Activated T-cell treated with anti-CD3 and anti-CD28 coated beads for 1 hour (primary cell): ENCODE measurements at places on chromosomes 2 and 18.

DNA sequence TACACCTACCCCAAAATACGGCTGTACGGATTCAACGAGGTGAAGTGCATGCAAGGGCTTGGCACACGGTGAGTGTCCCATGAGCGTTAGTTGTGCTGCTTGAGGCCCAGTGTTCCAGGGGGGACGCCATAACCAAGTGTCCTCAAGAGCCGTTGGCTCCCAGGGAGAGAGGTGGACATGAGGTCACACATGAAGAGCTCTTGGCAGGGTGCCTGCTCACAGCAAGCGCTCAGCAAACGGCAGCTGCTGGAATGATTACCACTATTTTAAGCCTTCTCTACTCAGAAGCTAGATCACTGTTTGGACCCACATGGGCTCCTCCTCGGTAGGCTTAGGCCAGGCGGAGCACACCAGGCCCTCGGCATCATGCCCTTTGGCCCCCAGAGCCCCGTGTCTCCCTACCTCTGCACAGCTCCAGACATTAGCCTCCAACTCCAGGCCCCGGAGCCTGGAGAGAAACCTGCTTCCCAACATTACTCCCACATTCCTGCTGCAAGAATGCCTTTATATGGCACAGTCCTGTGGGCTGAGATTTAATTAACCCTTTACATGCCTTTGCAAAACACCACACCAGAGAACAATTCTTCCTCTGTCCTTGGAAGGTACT lies 68.4 kb upstream of the PPP1CB start:
- DNase-seq: no peak

- DNase-seq: no peak
Observed at GRCh38 chr2:12436935-12437561, 279.7 kb upstream of the TRIB2 start.

GRCh38 chr18:9273221-9273620 lies 61.4 kb upstream of the TWSG1 start:
- no peak for DNase-seq

DNA sequence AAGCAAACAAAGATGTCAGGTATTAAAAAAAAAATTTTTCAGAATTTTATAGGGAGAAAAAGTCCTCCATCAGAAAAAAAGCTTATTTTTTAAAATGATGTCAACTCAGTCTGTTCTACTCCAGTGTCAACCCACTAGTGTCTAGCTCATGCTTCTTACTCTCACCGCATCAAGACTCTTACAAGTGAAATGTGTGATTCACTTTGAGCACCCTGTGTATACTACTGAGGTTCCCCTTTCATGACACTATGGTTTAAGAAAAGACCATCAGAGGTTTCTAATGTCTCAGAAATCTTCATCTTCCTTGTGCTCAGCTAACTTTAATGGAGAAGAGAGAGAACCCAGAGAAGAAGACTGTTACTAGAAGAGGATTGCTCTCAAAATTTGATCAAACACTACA lies 43.4 kb downstream of the FEZ2 start:
- no peak for DNase-seq

- DNase-seq: peak; percentile 6
Observed at GRCh38 chr2:119517433-119517832, 6.8 kb downstream of the SCTR start.

DNA sequence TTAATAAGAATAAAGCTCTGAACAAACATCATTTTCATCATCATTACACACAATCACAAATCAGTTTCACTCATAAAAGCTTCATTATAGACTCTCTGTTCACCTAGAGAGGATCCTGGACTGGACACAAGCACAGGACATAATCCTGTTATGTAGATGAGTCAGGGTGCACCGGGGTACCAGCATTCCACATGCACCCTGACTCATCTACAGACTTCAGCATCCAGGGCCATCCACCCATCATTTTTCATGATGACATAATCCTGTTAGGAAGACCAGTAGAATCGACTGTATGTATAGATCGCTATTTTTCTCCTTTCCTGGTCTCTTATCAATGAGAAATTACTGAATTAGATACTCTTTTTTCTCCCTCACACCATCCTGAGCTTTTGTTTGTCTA lies 73.7 kb upstream of the PIK3C3 start:
- DNase-seq: no peak

- no peak for DNase-seq
Observed at GRCh38 chr2:236602678-236603077, 33.1 kb downstream of the ACKR3 start.

DNA sequence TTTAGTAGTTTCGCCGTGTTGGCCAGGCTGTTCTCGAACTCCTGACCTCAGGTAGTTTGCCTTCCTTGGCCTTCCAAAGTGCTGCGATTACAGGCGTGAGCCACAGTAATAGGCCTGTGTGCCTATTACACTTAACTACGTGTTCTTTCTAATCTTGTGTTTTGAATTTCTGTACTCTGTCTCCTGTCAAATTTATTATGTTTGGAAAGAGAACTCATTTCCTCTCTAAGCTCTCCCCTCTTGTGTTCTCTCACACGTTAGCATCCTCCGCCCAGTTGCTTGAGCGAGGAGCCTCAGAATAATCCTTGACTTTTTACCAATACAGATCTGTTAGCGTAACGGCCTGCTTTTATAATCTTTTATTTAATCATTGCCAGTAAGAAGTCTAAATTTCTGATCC lies 3.7 kb downstream of the ATG16L1 start:
- no peak for DNase-seq

DNA sequence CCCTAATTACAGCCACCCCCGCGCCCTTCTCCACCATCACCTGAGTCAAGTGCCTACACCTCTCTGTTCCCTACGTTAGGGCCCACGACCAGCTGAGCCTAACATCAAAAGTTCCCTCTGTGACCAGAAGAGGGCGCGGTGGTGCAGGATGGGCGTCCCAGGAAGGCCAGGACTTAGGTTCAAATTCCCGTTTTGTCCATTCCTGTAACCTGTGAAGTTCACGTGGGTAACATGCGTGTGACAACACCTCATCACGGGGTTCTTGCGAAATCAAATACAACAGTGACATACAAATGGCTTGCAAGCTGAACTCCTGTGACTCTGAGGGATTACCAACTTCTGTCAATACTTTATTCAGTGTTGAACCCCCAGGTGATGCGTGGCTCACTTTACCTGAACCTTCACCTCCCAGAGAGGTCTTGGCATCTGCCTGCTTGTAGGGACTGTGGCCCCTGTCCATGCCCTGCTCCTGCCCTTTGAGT lies 207.9 kb downstream of the ARL4C start:
- DNase-seq: peak; percentile 68

- DNase-seq: no peak
Observed at GRCh38 chr2:32425719-32426141, 68.9 kb downstream of the BIRC6 start.

DNA sequence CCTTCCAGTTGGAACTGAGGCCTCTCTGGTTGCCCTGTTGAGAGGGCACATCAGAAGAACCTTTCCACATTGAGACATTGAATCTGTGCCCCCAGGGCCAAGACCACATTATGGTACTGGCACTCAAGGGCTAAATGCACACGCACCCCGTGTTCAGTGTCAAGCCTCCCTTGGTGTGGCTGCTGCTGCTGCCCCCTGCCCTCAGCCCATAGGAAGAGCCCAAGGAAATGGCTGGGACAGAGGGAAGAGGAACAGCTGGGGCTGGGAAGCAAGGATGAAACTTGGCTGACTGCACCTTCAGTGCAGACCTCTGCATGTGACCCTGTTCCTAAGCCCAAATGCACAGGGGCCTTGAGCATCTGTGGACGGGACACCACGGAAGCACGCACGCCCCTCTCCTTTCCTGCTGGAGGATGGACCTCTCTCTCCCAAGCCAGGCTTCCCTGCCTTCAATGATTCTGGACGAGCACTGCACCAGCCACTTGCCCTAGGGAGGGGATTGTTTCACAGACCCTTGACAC lies 40.2 kb downstream of the NIFK start:
- DNase-seq: no peak

- no peak for DNase-seq
Observed at GRCh38 chr18:69882965-69883668, 64.6 kb downstream of the CD226 start.

- no peak for DNase-seq
Observed at GRCh38 chr2:165079432-165079831, 124.1 kb upstream of the SLC38A11 start.

DNA sequence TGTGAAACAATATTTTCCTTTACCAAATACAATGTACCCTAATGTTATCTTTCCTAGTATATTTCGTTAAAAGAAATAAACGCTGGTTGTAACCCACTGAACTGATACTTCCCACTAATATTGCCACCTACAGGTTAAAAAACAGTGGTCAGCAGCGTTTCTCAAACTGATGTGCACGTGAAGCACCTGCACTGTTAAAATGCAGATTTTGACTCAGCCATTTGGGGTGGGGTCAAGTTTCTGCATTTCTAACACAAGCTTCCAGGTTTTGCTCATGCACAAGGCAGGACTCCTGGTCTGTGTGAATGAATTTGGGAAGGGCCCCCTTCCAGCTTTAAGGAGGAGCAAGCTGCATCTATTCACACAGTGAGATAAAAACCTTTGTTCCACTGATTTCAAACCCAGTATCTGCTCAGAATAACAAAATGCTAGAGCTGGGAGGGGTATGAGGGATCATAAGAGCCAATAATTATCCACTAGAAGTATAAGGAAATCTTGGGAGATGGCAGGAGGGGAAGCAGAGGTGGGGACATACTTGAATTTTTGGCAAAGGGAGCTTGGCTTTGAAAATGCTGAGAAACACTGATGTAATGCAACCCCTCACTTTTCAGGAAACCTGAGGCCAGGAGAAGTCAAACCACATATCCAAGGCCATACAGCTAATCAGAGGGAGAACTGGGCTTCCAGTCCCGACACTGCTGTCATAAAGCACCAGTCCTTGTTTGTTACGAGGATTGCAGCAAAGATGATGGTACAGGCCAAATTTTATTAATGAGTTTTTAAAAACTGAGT lies 116.2 kb downstream of the RBMS1 start:
- no peak for DNase-seq

DNA sequence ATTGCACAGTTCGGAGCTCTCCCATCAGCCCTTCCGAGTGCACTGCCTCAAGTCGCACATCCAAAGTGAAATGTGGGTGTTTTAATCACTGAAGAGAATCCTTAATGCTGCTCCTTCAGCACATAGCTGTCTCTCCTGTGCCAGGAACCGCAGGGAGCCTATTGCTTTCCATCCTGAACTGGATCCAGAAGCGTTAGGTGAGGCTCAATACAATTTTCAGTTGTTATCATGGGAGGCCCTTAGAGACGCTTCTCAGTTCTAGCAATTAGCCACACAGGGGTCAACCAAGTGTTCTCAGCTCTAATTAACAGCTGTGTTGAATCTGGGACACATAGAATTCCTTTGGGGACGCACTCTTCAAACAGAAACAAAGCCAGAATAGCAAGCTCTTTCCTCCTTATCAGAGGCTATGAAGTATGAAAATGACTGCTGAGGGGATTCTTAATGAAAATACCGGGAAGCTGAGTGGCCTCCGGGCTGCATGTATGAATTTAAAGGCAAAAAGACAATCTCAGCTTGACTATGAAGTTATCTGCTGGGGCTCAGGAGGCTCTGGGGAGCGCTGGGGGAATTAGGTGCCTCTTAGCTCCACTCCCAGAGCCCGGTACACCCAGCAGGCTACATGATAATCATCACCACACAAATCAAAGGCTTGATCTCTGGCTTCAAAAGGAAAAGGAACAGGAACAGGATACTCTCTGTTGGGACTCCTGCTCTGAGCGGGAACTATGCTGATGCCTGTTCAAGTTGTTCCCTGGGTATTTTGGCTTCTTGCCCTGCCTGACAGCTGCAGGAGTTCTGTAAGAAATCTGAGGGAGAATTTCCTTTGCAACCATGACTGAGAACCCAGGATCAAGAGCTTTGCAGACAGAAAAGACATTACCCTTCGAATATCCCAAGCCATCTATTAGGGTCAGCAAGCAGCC lies 55.4 kb upstream of the NCOA1 start:
- DNase-seq: no peak

- no peak for DNase-seq
Observed at GRCh38 chr18:13378150-13378549, 159.6 kb downstream of the LDLRAD4 start.

DNA sequence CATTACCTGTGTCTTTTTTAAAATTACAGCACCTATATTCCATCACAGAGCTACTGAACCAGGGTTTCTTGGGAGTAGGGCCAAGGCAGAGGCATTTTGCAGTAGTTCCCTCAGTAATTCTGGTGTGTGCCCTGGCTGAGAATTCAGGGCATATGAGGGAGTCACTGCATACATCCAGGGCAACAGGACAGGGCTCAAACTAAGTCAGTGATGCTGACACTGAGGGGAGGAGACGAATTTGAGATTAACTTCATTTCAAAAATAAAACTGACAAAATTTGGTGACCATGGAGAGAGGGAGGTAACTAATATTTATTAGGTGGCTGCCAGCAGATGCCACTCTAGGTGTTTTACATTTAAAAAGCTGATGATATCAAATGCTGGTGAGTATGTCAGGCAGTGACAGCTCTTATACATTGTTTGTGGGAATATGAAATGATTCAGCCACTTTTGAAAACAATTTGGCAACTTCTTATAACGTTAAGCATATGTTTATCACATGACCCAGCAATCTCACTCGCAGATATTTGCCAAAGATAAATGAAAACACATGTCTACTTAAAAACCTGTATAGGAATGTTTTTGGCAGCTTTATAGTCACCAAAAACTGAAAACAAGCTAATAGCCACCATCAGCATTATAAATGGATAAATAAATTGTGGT lies 20.3 kb downstream of the STRADB start:
- DNase-seq: no peak

DNA sequence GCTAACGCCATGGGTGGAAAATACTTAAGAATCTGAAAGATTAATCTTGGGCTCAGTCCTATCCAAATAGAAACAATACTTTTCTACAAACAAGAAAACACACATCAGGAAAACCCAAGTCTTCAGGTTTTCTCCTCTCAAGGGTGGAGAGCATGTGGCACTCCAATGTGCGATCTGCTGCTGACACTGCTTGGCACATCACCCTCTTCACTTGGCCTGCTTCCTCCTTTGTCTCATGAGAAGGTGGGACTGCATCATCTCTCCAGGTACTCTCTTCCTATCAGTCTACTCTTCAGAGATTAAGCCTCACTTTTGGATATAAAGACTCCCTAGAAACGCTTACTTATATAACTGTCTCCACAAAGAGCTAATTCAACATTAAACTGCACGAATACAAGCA lies 26.4 kb downstream of the HDLBP start:
- DNase-seq: no peak

GRCh38 chr18:28357766-28358401 lies 181.0 kb upstream of the CDH2 start:
- DNase-seq: no peak

- no peak for DNase-seq
Observed at GRCh38 chr2:51003345-51004192, 28.4 kb downstream of the NRXN1 start.

GRCh38 chr2:182078988-182079602 lies 93.4 kb downstream of the PPP1R1C start:
- no peak for DNase-seq

GRCh38 chr2:240464514-240465241 lies 29.2 kb downstream of the GPC1 start:
- no peak for DNase-seq
